Urinary bladder (tissue), 4 donors: ENCODE measurements at places on chromosomes 3 and 15. TPM values are rescaled to one million over a fixed set of nuclear protein-coding genes. Genes with fewer than 3 reads are reported as not detected.

Gene ISG20
- polyA plus RNA-seq = 9.1 TPM

- no peak for DNase-seq
Observed at GRCh38 chr3:175956964-175957363, 1097.8 kb downstream of the NAALADL2 start.

DNA sequence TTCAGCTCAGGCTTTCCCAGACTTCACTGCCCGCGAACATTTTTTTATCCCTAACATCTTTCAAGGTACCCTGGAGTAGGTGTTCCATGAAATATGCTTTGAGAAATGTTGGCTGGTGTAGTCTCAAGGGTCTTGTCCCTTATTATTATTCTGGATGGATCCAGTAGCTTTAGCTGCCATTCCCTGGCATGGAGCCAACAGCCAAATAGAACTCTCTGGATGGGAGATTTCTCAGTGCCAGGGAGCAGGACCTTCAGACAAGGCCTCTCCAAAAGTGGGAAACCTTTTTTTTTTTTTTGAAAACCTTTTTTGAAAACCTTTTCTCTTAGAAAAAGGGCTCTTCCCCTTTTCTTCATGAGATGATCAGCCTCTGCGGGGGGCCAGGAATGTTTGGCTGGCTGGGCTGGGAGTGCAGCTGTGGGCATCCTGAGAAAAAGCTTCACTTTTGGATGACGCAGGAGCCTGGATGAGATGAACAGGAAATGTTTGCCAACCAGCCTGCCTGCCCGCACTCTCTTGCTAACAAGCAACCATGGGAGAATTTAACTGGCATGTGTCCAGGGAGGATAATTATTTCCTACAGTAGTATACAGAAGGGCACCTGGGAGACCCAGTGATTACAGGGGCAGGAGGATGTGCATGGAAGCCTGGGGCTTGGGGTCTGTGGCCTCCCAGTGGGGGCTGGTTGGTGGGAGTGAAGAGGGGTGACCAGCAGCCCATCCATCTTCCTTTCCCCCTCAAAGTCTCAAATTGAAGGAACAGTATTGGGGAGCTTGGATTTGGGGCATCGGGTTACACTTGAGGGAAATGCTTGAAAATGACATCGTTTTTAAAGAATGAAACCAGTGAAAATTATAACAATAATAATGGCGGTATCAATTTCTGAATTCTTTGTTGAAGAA lies 109.1 kb upstream of the LRIG1 start:
- no peak for DNase-seq

- no peak for DNase-seq
Observed at GRCh38 chr3:190261740-190262139, 60.5 kb downstream of the CLDN1 start.

- no peak for DNase-seq
Observed at GRCh38 chr3:183357564-183358079, 70.8 kb downstream of the MCF2L2 start.

DNA sequence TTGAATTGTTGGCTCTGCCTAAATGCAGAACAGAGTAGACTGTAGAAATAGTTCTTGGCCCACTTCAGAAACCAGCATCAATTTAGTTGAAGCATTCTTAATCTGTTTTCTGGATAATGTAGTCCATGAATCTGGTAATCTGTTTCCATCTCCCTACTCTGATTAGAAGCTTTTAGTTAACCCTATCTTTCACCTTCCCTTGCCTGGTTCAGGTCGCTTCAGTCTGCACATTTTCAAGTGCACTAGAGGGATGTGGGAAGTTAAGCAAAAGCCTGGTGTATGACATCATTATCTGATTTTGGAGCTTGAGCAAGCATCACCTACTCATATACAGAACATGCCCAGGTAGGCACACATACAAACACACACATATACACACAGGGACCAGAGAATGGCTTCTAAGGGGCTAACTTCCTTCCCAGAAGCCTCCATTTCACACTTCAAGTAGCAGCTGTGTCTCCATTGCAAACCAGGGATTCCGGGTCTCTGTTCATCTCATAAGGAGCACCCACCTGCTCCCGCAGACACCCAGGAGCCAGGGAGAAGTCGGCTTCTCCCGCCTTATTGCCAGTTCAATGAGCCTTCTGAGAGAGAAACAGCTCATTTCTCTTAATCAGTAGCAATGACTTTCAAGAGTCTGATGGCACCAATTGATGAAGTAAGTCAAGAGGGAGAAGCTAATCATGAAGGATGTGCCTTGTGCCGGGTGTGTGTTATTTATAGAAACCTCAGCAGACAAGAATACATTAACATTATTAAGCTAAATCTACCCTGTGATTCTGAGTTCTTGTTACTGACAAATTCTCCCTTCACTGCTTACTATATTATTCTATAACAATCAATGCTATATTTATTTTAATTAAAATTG lies 347.9 kb upstream of the STAC start:
- DNase-seq = no peak

Gene PLIN1
- 24.4 TPM for polyA plus RNA-seq

DNA sequence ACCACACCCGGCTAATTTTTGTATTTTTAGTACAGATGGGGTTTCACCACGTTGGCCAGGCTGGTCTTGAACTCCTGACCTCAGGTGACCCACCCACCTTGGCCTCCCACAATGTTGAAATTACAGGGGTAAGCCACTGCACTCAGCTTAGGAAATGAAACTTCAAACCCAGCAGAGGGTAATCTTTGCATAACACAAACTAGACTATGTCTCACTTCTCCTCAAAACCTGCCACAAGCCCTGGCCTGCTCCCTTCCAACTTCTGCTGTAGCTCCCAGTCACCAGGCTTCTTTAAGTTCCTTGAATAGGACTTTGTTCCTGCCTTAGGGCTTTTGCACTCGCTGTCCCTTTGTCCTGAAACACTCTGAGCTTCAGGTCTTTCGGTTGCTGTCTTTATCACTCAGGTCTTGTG lies 39.2 kb upstream of the SEMA4B start:
- no peak for DNase-seq

- no peak for DNase-seq
Observed at GRCh38 chr3:120274739-120275167, 10.3 kb downstream of the GPR156 start.

DNA sequence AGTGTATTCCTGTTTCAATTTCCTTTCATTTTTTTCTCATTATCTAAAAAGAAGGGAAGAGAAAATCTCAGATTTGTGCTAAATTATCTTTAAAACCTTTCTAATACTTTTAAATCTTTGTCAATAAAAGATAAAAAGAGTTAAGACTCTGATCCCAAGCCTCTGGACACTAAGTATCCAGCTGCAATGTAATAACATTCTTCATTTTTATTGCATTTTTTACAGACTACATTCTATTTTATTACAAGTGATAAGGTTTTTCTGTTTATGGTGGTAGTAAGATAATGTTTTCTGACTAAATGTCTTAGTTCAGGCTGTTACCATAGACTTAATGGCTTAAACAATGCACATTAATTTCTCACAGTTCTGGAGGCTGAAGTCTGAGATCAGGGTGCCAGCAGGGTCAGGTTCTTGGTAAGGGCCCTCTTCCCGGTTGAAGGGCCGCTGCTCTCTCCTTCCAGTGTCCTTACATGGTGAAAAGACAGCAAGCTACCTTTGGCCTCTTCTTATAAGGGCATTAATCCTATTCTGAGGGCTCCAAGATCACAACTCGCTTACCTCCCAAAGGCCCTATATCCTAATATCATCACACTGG lies 19.7 kb downstream of the KCNAB1 start:
- DNase-seq = no peak

- DNase-seq = no peak
Observed at GRCh38 chr15:83708328-83708727, 54.4 kb downstream of the ADAMTSL3 start.

Gene CLRN1
- polyA plus RNA-seq = not detected

DNA sequence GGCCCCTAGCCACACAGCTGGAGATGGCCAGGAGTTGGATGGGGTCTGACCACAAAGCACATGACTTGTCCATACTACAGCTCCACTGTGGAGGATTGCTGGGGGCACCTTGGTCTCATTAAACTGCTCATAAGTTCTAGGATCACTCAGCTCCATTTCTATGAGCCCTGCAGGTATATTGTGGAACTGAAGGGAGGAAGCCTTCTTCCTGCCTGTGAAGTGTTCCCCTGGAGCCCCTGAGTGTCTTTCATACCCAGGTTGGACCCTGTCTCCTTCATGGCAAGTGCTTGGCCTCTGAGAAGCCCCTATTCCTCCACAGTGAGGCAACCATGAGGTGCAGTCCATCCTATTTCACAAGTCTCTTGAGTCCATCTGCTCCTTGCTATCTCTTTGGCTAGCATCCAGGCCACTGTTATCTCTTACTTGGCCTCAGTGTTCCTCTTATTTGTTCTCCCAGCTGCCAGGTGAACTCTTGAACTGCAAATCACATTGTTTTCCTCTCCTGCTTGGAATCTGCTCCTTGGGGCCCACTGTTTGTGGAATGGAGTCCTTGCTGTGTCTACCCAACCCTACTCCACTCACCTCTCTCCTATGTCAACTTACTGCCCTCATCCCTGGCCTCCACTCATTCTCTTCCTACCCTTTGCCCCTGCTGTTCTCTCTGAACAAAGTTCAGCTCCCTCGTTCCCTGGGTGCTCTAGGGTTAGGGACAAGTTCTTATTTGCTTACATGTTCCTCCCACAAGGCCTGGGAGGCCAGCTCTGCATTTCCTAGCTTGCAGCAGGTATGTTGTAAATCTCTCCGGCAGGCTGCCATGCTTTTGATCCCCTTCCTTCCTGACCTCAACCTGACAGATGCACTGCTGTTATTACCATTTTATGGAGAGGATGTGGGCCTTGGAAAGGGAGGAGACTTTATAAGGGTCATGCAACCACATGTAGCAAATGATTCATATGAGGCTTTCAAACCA lies 1.2 kb downstream of the ACOX2 start:
- DNase-seq = no peak

GRCh38 chr3:99246010-99246654 lies 344.6 kb upstream of the DCBLD2 start:
- no peak for DNase-seq

GRCh38 chr3:140341203-140341602 lies 336.7 kb upstream of the TRIM42 start:
- no peak for DNase-seq

DNA sequence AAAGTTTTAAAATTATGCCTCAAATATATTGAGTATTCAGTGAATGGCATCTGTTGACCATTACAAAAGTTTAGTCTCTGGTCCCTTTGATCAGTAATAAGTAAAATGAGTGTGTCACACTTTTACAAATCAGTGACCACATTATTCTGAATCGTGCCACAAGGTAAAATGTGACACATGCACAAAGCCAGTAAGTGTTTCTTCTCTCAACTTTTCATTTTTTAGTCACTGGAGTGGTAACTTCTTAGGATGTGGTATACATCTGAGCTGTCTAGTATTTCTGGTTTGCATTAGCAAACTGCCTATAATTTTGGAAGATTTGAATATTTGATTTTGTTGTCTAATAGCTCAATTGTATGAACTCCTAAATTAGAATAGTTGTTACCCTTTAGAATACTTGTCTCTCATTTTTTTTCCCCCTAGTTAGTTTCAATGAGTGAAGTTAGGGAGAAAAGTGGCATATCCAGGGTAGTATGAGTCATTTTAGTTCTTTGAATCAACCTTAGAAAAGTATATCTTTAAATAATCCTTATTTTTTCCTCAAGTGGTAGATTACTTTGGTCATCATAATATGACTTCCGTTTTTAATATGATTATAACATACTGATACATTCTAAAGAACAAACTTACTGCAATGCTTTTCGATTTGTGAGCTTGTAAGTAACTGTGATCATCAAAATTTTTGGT lies 18.1 kb downstream of the DNAJC13 start:
- DNase-seq = no peak

GRCh38 chr3:114144909-114145688 lies 33.8 kb downstream of the DRD3 start:
- DNase-seq = no peak

Gene SCAANT1
- polyA plus RNA-seq = not detected

GRCh38 chr3:73874606-73875369 lies 250.0 kb upstream of the PDZRN3 start:
- no peak for DNase-seq

DNA sequence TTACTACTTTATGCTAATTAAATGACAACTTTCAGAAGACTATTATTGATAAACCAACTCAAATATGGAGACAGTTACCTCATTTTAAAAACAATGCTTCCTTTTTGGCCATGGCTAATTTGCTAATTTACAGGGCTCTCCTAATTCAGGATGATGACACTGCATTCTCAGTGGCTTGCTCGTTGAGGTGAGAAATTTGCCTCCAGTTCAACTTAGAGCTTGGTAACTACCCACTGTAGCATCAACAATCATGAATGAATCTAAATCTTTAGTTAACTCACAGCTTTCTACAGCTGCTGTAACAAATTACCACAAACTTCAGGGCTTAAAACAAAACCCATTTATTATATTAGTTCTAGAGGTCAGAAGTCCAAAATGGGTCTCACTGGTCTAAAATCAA lies 14.0 kb downstream of the PBRM1 start:
- no peak for DNase-seq

GRCh38 chr3:13016083-13016720 lies 57.0 kb downstream of the IQSEC1 start:
- DNase-seq = no peak

- no peak for DNase-seq
Observed at GRCh38 chr15:20357481-20358065, 184.0 kb downstream of the GOLGA6L6 start.

- no peak for DNase-seq
Observed at GRCh38 chr15:98113327-98113726, 152.8 kb downstream of the ARRDC4 start.

DNA sequence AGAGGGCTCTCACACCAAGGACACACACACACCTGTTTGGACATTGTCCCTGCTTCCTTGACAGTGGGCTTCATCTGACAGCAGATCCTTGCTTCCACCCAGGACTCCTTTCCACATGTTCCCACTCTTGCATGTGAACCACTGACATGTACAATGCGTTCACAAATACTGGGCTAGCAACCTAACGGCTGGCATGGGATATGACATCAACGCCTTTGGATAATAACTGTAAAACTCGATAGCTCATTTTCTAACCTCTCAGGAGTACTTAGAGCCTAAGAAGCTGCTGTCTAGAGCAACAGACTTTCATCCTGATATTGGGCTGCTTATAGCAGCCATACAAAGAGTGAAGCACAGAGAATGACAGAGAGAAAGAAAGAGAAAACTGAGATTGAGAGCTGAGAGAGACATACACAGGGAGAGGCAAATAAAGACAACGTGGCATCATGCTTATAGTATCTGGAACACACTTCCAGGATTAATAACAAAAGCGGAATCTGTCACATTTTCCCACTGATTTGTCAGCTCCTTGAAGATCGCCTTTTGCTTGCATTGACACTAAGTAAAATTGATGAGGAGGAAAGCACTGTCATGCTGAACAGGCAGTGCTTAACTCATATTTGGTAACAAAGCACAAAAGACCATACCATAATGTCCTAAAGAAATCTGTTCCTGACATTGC lies 1.7 kb downstream of the GUCA1C start:
- no peak for DNase-seq

GRCh38 chr3:90010341-90010740 lies 902.9 kb downstream of the EPHA3 start:
- no peak for DNase-seq

DNA sequence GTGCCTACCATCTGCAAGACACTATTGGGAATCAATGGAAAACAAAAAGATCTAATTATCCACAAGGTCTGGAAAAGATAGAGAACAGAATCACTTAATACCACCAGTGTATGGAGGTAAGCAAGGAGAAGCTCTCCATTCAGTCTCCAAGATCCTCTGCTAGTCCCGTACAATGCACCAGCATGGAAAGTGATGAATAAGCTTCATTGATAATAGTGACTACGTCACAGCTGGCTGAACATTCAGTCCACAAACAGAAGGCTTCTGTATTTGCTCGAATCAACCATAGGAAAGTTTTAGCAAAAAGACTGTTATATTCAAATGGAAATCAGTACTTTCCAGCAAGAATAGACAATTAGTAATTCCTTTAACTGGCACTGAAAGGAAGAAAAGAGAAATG lies 42.9 kb downstream of the IGSF11 start:
- DNase-seq = no peak
